Fibroblast of the aortic adventitia (primary cell): ENCODE measurements at places on chromosomes 7 and 10.

- no peak for DNase-seq
Observed at GRCh38 chr7:123348690-123349089, 148.9 kb upstream of the SLC13A1 start.

- peak; percentile 34 for DNase-seq
Observed at GRCh38 chr7:74452748-74453321, 871 bp upstream of the GTF2IRD1 start.

GRCh38 chr10:102322914-102323313 is 72.6 kb upstream of the NFKB2 start:
- DNase-seq = no peak

- no peak for DNase-seq
Observed at GRCh38 chr7:137886746-137887145, 40.0 kb upstream of the DGKI start.

GRCh38 chr7:95527033-95527775 is 41.5 kb downstream of the ASB4 start:
- peak; percentile 63 for DNase-seq

DNA sequence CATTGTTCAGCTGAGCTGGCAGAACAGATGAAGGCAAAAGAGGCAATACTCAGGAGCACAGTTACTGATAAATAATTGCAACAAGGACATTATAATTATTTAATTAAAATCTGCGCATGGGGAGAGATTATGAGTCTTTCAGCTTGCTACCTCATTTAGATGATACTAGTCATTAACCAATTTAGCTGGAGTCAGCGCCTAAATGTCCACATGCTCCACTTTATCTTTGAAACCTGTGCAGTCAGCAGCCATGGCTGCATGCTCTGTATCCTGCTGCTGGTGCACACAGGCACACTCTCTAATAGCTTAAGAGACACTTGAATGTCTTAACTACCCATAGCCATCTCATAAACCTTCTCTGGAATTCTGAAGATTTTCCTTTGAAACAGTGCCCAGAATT is 196.8 kb downstream of the PPP1R3A start:
- no peak for DNase-seq

DNA sequence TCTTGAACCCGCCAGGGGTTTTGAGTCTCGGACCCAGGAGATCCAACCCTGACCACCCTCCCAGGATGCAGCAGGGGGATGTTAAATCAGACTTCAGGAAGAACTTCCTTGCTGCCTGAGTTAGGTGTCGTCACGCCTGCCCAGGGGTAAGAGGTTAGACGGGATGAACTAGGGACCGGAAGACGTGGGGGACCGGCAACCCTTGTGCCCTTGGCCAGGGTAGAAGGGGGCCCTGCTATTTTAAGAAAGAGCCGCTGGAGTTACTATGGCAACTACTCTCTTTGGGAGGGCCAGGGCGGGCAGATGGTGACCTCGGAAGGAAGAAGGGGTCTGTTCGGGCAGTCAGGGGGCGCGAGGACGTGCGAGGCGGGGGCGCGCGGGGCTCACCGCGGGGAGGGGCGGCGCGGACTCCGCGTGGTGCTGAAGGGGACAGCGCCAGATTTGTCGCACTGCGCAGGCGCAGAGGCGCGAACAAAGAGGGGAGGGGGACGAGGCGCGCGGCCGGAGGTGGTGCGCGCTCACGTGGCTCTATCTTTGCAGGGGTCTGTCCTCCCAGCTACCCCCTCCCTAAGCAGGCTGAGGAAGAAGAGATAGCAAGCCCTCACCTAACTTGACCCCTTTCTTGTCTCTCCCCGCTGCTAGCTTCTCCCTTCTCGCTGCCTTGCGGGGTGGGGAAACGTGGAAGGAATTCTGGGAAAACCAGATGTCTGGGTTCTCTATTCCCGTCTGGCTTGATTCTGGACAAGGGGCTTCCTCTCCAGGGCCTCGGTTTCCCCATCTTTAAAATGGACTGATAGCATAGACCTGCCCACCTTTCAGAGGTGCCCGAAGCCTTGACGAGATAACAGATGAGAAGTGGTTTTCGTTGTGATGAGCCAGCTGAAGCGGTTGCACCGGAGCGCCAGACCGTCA is 940 bp upstream of the PSD start:
- DNase-seq = no peak

GRCh38 chr10:27680006-27680557 is 65.5 kb downstream of the MKX start:
- no peak for DNase-seq

GRCh38 chr7:122528879-122529481 is 169.9 kb downstream of the RNF133 start:
- DNase-seq = peak; percentile 76

- DNase-seq = no peak
Observed at GRCh38 chr7:132367795-132368194, 208.5 kb downstream of the PLXNA4 start.

- DNase-seq = peak; percentile 84
Observed at GRCh38 chr7:130356876-130357611, 12.4 kb downstream of the CPA5 start.

GRCh38 chr7:85125651-85126131 is 61.2 kb downstream of the SEMA3D start:
- peak; percentile 51 for DNase-seq
